Aorta (tissue), 5 donors: ENCODE measurements at places on chromosomes 16 and 17. TPM values are rescaled to one million over a fixed set of nuclear protein-coding genes. Genes with fewer than 3 reads are reported as not detected.

The CCDC57 gene
- 53.4 TPM for total RNA-seq

The ITGAL gene
- total RNA-seq: 13.8 TPM

The SLC35G6 gene
- total RNA-seq: not detected

The EMP2 gene
- total RNA-seq: 143 TPM

The CTNS gene
- 13.8 TPM for total RNA-seq

The TMEM92 gene
- total RNA-seq: 0.94 TPM

The PRR29 gene
- 0.62 TPM for total RNA-seq

DNA sequence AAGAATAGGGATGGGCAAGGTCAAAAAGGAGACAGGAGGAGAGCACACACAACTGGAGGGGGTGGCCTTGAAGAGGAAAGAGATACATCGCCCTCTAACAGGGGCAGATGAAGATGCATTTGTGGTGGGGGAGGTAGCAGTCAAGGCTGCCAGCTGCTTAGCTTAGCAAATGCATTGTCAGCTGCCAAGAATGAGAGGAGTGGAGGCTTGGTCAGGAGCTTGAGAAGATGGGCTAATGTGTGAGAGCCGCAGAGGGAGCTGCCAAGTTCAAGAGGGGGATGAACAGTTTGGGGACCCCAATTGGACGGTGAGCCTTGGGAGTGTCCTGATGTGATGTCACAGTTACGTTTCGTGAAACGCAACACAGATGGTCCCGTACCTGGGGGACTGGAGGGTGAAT is 28.9 kb upstream of the GNA13 start:
- H3K27ac ChIP-seq: no peak overlapping the region
- H3K27me3 ChIP-seq: no peaks in the 10 kb centered on the region
- DNase-seq: no peak
- H3K4me3 ChIP-seq: no peak overlapping the region
- no peaks in the 10 kb centered on the region for H3K36me3 ChIP-seq

GRCh38 chr16:11450136-11450535 is 104.9 kb downstream of the RMI2 start:
- no peaks in the 10 kb centered on the region for H3K4me1 ChIP-seq
- H3K27ac ChIP-seq: no peak overlapping the region
- no peak overlapping the region for H3K4me3 ChIP-seq

DNA sequence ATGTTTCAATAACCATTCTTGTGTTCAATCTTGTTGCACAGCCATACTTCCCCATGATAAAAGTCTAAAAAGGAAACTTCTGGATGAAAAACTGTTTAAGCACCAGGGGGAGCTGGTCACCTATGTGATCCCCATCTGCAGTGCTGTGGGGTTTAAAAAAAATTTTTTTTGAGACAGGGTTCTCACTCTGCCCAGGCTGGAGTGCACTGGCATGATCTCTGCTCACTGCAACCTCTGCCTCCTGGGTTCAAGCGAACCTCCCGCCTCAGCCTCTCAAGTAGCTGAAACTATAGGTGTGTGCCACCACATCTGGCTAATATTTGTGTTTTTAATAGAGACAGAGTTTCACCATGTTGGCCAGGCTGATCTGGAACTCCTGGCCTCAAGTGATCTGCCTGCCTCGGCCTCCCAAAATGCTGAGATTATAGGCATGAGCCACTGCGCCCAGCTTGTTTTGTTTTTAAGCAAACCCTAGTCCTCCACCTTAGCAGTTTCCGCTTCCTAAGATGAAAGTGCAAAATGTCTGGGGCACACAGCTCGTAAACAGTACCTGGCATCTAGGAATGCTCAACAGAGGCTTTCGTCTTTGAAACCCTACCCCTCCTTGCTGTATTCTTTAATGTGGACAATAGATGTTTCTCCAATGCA is 25.4 kb downstream of the DNAJA2 start:
- no peaks in the 10 kb centered on the region for H3K27me3 ChIP-seq
- no peak overlapping the region for H3K4me3 ChIP-seq
- DNase-seq: no peak
- no peaks in the 10 kb centered on the region for H3K4me1 ChIP-seq

DNA sequence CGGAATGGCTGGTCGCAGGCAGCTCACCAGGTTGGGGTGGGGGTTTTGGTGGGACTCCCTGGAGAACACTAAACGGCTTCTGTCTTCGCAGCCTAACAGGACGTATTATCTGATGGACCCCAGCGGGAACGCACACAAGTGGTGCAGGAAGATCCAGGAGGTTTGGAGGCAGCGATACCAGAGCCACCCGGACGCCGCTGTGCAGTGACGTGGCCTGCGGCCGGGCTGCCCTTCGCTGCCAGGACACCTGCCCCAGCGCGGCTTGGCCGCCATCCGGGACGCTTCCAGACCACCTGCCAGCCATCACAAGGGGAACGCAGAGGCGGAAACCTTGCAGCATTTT is 59.7 kb downstream of the PDPK1 start:
- H3K4me1 ChIP-seq: no peaks in the 10 kb centered on the region
- no peaks in the 10 kb centered on the region for H3K27me3 ChIP-seq
- no peak overlapping the region for H3K4me3 ChIP-seq

GRCh38 chr17:35705705-35706104 is 25.7 kb upstream of the RASL10B start:
- H3K4me1 ChIP-seq: no peaks in the 10 kb centered on the region
- H3K27me3 ChIP-seq: no peaks in the 10 kb centered on the region
- H3K27ac ChIP-seq: no peak overlapping the region
- H3K36me3 ChIP-seq: no peaks in the 10 kb centered on the region
- DNase-seq: no peak
- H3K4me3 ChIP-seq: no peak overlapping the region

DNA sequence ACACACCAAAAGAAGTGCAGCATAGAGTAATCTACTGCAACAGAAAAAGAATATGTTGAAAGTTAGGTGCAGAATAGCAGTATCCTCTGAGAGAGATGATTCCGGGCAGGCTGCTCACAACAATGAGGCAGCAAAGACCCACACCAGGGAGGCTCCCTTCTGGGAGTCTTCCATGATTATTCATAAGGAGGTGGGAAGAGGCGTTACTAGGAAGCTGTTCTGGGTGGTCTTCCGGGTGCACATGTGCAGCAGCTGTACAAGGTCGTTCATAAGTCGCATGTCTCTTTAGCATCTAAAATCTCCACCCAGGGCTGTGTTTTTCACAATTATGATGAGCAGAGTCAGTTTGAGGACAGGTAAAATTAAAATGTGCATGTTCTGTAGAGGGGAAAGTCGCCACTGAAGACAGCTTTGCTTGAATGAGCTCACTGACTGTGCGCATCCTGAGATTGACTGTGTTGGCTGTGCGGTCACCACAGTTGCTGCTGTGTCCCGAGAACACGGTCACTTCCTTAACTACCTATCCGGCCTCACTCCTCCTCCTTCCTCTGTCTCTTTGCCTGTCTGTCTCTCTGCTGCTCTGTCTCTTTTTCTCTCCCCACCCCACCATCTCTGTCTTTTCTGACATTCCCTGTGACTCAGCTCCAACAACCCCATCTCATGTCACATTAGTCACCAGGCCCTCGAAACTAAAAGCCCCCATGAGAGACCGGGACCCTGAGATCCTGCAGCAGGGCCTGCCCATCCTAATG is 125.5 kb upstream of the HSBP1 start:
- no peaks in the 10 kb centered on the region for H3K27me3 ChIP-seq
- no peaks in the 10 kb centered on the region for H3K4me1 ChIP-seq
- no peak overlapping the region for H3K27ac ChIP-seq
- H3K4me3 ChIP-seq: no peak overlapping the region
- no peaks in the 10 kb centered on the region for H3K36me3 ChIP-seq
- DNase-seq: peak; percentile 36

- H3K27me3 ChIP-seq: no peaks in the 10 kb centered on the region
- no peaks in the 10 kb centered on the region for H3K36me3 ChIP-seq
- DNase-seq: no peak
- no peak overlapping the region for H3K4me3 ChIP-seq
These were observed 153.4 kb downstream of the ZFHX3 start for GRCh38 chr16:72894293-72895151.

- H3K4me1 ChIP-seq: no peaks in the 10 kb centered on the region
- no peak for DNase-seq
- no peaks in the 10 kb centered on the region for H3K36me3 ChIP-seq
These were observed 61.2 kb upstream of the CCL1 start for GRCh38 chr17:34423978-34424813.

- DNase-seq: no peak
- no peaks in the 10 kb centered on the region for H3K27me3 ChIP-seq
- no peaks in the 10 kb centered on the region for H3K4me1 ChIP-seq
- no peak overlapping the region for H3K4me3 ChIP-seq
- H3K36me3 ChIP-seq: no peaks in the 10 kb centered on the region
These were observed 15.5 kb downstream of the TBC1D24 start for GRCh38 chr16:2490190-2491105.
